ENCODE measurements at places on chromosomes 7 and 10. TPM values are rescaled to one million over a fixed set of nuclear protein-coding genes. Genes with fewer than 3 reads are reported as not detected.

NEURL1 gene
- total RNA-seq, result 0.09 TPM

CALHM3 gene
- not detected for total RNA-seq

PLAC9 gene
- 2.4 TPM for total RNA-seq

ZPBP gene
- total RNA-seq, result not detected

CAV2 gene
- total RNA-seq, result 88.0 TPM

ST8SIA6 gene
- total RNA-seq, result 0.26 TPM

CABCOCO1 gene
- 0.11 TPM for total RNA-seq

HPSE2 gene
- not detected for total RNA-seq

STEAP1B gene
- total RNA-seq, result 2.9 TPM

OR2A12 gene
- total RNA-seq, result not detected

CCL26 gene
- total RNA-seq, result not detected

ZP3 gene
- total RNA-seq, result 2.8 TPM

HOXA9 gene
- total RNA-seq, result 2.6 TPM

UMAD1 gene
- 7.4 TPM for total RNA-seq

ARPC1A gene
- 153 TPM for total RNA-seq
